ENCODE measurements at places on chromosomes 16 and 17.

GRCh38 chr16:85640254-85640558 is 27.1 kb downstream of the GSE1 start:
- no peak for DNase-seq

- DNase-seq = no peak
Observed at GRCh38 chr17:1087381-1088241, 90.7 kb downstream of the TIMM22 start.

GRCh38 chr17:40450175-40450574 is 6.9 kb downstream of the IGFBP4 start:
- DNase-seq = no peak

DNA sequence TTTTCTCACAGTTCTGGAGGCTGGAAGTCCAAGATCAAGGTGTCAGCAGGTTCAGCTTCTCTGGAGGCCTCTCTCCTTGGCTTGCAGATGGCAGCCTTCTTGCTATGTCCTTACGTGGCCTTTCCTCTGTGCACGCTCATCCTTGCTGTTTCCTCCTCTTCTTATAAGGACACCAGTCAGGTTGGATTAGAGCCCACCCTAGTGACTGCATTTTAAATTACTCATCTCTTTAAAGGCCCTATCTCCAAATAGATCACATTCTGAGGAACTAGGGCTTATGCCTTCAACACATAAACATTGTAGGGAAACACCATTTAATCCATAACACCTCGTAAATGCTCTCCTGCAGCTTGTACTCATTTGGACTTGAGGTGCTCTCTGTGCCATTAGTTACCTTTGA is 36.3 kb downstream of the DHRS7C start:
- DNase-seq = no peak

DNA sequence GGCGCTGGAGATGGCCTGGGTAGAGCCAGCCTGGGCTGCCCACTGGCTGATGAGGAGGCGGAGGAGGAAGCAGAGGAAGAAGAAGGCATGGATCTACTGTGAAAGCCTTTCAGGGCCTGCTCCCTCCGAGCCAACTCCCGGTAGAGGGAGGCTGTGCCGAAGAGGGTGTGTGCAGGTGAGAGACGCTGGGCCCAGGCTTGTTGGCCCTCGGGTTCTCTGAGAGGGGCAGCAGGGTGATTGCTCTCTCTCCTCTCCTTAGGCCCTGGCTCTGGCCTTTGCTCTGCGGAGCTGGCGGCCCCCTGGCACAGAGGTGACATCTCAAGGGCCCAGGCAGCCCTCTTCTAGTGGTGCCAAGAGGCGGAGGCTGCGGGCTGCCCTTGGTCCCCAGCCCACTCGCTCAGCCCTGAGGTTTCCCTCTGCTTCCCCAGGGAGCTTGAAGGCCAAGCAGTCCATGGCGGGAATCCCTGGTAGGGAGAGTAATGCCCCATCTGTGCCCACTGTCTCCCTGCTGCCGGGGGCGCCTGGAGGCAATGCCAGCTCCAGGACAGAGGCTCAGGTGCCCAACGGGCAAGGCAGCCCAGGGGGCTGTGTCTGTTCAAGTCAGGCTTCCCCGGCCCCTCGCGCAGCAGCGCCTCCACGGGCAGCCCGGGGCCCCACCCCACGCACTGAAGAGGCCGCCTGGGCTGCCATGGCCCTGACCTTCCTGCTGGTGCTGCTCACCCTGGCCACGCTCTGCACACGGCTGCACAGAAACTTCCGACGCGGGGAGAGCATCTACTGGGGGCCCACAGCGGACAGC is 3.6 kb downstream of the TP53I13 start:
- DNase-seq = peak; percentile 15

GRCh38 chr16:11104168-11105037 is 151.6 kb downstream of the SOCS1 start:
- no peak for DNase-seq

DNA sequence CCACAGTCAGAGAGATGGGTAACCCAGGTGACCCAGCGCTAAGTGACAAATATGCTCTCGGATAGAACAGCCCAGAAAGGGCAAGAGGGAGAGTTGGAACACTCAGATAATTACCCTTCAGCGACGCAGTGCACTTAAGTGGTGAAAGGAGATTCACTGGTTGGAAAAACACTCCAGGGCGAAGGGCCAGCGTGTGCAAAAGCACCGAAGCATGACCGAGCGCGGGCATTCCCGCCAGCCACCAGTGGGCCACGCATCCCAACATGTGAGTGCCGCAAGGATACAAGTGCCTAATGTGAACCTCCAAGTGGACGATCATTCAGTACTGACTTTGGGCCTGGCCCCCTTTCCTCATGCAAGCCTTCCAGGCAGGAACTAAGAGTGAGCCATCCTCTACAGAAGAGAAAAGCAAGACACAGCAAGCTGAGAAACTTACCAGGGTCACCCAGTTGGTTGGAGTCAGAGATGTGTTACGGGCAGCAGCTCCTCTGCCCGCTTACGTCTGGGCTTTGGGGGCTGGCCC is 258.4 kb downstream of the C16orf95 start:
- DNase-seq = no peak

DNA sequence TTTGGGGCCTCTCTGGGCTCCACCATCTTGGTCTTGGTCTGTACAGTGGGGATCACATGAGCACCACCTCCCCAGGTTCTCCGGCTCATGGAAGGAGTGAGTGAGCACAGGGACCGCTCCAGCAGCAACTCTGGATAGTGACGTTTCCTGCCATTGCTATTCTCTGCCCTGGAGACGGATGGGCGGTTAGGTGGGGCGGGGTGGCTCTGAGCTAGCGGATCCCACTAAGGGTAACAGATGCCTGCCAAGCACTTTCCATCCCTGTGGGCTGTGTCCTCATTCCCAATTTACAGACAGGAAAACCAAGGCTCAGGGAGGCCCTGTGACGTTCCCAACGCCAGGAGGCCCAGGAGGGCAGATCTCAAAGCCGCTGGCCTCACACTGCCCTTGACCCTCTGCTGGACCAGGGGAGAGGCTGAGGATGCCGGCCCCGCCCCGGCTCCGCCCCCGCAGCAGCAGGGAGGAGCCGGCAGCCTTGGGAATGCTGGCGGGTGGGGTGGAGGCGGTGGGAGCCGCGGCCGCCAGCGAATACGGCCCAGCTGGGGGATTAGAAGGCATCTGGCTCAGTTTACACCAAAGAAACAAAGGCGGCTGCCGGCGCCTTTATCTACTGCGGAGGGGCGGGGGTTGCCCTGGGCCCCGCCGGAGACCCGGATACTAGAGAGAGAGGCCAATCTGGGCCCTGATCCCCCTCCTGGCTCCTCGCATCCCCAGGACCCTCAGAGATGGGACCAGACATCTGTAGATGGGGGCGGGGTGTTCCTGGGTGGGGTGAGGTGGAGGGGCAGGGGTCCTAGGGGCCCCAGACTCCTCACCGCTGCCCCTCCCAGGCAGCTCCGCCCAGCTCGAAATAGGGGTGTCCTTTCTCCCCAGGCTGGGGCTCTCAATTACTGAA is 122.3 kb upstream of the CIBAR2 start:
- DNase-seq = no peak

- peak; percentile 27 for DNase-seq
Observed at GRCh38 chr16:10579965-10580882, at the start of gene EMP2. Gene EMP2 (minus strand): TSS chr16:10580598. CDS start chr16:10547617, 32,981 bp downstream.

GRCh38 chr17:36011201-36011600 is 6.6 kb downstream of the CCL23 start:
- DNase-seq = no peak

- no peak for DNase-seq
Observed at GRCh38 chr17:43661699-43662412, at the start of gene MEOX1. Gene MEOX1 (minus strand): TSS chr17:43661922. CDS start chr17:43661534, 388 bp downstream.

- DNase-seq = no peak
Observed at GRCh38 chr17:348692-349425, 3.7 kb downstream of the RPH3AL start.

GRCh38 chr16:85236818-85237150 is 124.5 kb upstream of the CIBAR2 start:
- DNase-seq = no peak

DNA sequence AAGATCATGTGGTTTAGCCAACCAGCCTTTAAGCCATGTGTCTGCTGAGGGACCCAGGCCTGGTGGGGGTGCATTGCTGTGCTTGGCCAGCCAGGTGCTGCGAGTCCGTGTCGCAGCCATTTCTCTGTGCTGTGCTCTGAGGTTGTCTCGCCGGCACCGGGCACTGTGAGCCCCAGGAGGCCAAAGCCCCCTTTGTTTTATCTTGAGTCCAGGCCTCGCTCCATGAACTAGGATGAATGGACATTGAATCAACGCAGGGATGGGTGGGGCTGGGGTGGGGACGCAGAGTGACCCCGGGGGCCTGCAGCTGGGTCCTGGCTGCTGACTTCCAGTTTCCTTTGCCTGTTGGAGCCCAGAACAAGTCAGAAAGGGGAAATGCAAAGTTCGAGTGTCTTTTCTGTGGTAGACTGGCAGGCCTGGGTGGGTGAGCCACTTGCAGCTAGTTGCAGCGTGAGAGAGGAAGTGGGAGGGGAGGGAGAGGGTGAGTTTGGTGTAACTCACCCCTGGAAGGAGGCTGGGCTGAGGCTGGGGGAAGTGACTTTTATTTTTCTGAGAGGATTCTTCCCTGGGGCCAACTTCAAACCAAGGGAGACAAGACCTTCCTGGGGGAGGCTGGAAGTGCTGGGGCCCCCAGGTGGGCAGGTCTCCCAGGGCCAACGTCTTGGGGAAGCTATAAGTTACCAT is 324.7 kb downstream of the SEC14L1 start:
- DNase-seq = peak; percentile 62

- DNase-seq = no peak
Observed at GRCh38 chr16:70692130-70692872, 6.4 kb upstream of the MTSS2 start.

DNA sequence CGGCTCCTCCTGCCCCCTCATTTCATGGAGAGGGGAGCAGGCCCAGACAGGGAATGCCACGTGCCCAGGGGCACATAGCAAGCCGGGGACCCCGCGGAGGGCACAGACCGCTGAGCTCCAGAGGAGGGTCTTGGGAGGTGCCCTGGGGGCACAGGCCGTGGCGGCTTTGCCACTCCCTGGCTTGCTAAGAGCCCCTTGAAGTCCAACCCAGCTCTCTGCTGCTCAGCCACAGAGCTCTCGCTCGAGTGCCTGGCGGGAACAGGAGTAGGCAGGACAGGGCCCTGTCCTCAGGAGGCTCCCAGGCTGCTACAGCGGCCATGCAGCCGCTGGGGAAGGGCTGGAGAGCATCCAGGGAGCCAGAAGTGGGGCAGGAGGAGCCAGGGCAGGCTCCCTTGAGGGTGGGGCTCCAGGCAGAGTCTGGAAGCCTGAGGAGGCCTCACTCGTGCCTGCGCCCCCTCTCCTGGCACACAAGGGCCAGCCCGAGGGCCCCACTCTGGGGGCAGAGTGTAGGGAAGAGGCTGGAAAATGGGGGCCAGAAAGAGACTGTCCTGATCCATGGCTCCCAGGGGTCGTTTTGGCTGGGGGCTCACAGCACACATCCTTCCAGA is 4.4 kb upstream of the RAB26 start:
- DNase-seq = no peak

Measured in activated B cell treated with CpG ODN at 0.5 μM for 24 hours (primary cell).